ENCODE measurements at places on chromosomes 3 and 15.

- DNase-seq, result no peak
Observed at GRCh38 chr3:67325231-67325630, 327.1 kb downstream of the KBTBD8 start.

- DNase-seq, result no peak
Observed at GRCh38 chr15:65611888-65612615, 1.1 kb upstream of the INTS14 start.

DNA sequence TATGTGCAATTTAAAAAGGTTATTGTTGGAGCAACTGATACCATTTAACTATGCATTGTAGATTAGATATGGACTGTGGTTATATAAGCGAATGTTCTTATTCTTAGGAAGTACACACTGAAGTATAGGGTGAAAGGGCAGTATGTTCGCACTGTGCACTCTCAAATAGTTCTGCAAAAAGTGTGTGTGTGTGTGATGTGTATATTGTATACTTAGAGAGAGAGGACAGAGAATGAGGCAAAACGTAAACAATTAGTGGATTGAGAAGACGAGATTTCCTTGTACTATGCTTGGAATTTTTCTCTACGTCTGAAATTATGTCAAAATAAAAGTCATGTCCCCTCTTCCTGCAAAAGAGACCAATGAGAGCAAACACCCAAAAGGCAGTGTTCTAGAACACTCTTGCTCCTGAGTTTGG lies 30.4 kb downstream of the LSM3 start:
- DNase-seq, result no peak

- DNase-seq, result no peak
Observed at GRCh38 chr15:67587331-67587730, 44.8 kb downstream of the MAP2K5 start.

GRCh38 chr3:61828880-61829721 lies 267.7 kb downstream of the PTPRG start:
- DNase-seq, result no peak

GRCh38 chr15:64842096-64842939 lies 603 bp downstream of the PLEKHO2 start:
- DNase-seq, result no peak

- peak; percentile 80 for DNase-seq
Observed at GRCh38 chr15:75107908-75108838, 84.8 kb downstream of the PPCDC start.

DNA sequence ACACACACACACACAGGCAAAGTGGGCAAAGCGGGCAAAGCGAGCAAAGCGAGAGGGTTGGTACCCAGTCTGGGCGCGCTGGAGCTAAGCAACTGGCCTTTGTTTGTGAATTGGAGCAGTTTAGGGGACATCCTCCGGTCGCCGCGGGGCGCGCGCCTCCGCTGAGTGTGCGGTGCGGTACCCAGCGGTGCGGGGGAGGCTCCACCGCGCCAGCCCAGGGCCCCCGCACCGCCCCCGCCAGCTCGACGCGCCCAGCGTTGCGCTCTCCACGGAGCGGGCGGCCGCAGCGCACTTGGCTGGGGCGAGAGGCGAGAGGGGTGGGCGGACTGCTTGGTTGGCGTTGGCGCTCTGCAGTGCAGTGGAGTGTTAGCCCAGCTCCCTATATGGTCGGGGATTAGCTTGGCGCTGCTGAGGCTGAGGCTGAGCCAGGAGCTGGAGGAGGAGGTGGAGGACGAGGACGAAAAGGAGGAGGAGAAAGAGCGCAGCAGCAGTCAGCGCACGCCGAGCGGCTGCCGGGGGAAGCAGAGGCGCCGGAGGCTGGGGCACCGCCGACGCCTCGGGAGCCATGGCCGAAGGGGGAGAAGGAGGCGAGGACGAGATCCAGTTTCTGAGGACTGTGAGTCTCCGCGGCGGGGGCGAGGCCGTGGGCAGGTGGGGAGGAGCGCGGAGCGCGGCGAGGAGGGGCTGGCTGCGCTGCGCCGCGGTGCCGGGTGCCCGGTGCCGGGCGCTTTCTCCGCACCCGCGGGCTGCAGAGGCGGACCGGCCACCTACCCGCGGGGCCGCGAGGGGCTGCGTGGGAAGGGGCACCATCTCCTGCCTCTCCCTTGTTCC lies at the start of gene RYR3:
TSS of gene RYR3 (plus strand) at position 487 of the 831 bp plus-strand sequence. CDS start at position 566, 79 bp downstream.
- no peak for DNase-seq

DNA sequence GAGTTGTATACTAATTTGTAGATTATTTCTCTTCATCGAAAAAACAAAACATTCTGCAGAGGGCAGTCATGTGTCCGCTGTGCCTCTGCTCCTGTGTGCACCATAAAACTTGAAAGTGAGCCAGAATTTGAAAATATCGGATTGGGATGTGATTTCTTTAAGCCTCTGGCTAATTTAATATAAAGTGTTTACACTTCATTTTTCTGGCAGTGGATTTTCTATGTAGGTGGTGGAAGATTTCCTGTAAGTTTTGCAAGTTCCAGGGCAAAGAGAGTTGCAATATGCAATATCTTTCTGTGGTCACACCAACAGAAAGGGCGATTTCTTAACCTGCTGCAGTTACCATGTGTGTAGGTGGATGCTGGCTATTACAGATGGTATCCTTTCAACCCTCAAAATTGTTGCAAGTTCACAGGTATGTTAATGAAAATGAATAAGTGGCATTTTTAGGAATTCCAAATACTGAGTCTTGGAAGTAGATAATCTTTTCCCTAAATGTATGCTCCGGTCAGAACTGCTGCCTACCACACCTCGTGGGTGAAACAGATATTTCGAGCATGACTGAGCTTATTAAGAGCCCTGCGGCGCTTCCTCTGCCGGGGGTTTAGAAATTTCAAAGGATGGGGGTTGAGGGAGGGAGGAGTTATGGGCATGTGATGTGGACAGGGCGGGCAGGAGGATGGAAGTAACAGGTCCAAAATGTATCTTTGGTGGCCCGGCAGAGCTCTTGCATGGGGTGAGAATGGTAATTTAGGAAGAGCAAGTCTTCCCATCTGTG lies 134.0 kb downstream of the PGPEP1L start:
- DNase-seq, result no peak

DNA sequence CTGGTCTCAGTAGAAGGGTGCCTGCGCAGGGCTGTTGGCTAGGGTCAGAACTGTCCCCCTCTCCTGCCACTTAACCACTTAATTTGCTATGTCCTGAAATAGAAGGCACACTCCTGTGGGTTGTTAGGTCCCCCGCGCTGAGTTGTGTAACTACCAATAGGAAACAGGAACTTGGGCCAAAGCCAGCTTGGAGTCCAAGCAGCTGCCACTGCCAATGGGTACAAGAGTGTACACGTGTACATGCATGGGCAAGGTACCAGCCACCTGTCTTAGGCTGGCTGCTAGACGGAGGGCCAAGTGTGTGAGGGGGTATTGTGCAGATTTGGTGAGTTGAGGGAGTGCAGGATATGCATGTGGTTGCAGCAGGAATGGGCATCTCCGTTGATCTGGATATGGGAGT lies 29.7 kb upstream of the POLG start:
- DNase-seq, result no peak

DNA sequence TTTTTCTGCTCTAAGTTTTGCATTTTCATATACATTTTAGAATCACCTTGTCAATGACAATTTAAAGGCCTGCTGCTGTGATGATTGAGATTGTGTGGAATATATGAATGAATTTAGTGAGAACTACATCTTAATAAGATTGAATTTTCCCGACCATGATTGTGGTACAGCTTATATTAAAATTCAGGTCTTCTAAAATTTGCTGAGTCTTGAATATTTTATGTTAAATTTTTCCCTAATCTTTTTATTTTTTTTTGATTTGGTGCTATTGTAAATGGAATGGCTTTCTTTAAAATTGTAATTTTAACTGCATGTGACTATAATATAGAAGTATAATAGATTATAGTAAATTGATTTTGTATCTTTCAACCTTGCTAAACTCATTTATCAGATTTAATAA lies 172.1 kb downstream of the IL1RAP start:
- DNase-seq, result no peak

- no peak for DNase-seq
Observed at GRCh38 chr3:66355394-66355793, 134.6 kb downstream of the SLC25A26 start.

DNA sequence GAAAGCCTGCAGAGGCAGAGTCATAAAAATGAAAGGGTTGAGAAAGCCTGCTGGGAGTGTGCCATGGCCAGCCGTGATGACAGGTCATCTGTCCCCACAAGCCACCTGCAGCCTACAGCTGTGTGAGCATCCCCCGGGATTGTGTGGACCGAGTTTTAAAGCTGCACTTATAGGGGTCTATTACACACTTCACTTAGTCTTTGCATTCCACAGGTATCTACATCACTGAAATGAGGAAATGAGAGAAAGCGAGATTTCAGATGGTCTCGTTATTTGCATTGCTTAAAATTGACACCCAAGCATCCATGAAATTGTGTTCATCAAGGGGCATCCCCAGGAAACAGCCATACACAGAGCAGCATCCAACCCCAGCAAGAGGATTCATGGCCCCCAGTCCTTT lies 137.6 kb upstream of the TRIM42 start:
- no peak for DNase-seq

- no peak for DNase-seq
Observed at GRCh38 chr15:72800833-72801481, 17.4 kb upstream of the ADPGK start.

DNA sequence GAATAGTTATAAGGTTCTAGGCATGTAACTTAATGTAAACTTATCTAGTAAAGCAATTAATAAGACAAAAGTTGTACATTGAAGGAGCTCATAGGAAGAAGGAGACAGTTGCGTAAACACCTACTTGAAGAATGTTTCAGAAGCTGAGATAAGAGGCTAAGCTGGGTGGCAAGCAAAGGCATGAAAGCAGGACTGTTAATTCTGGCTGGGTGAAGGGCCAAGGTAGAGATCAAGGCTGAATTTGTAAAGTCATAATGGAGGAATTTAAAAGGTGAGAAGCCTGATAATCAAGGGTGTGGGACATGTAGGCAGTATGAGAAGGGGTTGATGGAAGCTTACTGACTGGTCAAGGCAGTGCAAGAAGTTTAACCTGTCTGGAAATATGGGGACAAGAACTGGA lies 80.4 kb upstream of the TGFBR2 start:
- no peak for DNase-seq

- no peak for DNase-seq
Observed at GRCh38 chr3:99487894-99488293, 150.5 kb upstream of the COL8A1 start.

- no peak for DNase-seq
Observed at GRCh38 chr3:106276755-106277612, 408.2 kb upstream of the CBLB start.

DNA sequence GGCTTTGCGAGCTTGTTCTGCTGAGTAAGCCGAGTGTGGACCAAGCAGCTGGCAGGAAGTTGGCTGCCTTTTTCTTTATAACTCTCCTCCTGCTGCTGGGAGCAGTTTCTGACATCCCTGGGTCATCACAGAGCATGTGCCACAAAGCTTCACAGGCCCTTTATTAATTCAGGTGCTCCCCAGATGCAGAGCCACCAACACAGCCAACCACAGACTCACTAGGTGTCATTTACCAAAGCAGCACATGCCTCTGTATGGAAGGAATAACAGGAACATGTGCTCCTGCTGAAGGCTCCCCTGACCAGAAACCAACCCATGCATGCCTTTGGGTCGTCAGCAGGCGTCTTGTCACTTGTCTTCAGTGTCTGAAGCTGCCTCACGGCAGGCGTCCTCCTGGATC lies 152.5 kb downstream of the ADAMTS17 start:
- no peak for DNase-seq

DNA sequence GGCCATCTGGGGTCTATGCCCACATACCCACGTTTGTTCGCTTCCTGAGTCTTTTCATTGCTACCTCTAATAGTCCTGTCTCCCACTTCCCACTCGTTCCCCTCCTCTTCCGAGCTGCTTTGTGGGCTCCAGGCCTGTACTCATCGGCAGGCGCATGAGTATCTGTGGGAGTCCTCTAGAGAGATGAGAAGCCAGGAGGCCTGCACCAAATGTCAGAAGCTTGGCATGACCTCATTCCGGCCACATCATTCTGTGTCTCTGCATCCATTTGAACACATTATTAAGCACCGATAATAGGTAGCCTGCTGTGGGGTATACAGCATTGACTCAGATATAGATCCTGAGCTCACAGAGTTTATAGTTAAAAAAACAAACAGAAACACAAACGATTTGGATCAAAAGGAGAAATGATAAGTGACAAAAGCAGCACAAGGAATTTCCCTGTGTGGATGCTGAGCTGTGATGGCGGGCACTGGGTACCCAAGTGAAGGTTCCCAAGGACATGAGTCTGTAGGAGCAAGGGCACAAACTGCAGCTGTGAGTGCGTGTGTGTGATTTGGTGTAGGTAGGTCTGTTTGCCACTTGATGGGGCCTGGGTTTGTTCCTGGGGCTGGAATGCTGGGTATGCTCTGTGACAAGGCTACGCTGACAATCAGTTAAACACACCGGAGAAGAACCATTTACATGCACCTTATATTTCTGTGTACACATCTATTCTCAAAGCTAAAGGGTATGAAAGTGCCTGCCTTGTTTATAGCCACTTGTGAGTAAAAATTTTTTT lies 35.9 kb downstream of the NR1I2 start:
- no peak for DNase-seq

- no peak for DNase-seq
Observed at GRCh38 chr3:16906682-16907081, 21.9 kb downstream of the PLCL2 start.

GRCh38 chr3:16404349-16404895 lies 109.1 kb downstream of the RFTN1 start:
- DNase-seq, result no peak

DNA sequence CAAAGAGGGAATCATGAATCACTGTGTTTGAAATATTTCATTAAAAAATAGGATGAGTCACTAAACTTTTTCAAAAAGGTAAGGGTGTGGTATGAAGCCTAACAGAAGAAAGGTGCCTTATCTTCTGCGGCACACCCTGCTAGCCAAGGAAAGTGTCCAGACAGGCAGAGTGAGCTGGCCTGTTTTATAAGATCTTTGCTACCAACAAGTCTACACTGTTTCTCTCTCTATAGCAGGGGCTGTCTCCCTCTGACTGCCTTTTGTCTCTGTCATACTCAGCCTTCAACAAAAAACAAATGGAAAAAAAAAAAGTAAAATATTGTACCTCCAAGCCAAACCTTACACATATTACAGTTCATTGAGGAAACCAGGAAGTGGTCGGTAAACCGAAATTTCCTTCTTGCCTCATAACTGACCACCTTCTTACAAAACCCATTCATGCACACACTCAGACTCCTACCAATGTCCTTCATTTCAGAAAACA lies 9.1 kb downstream of the ZDHHC3 start:
- no peak for DNase-seq

GRCh38 chr3:13093687-13094086 lies 20.5 kb upstream of the IQSEC1 start:
- no peak for DNase-seq

DNA sequence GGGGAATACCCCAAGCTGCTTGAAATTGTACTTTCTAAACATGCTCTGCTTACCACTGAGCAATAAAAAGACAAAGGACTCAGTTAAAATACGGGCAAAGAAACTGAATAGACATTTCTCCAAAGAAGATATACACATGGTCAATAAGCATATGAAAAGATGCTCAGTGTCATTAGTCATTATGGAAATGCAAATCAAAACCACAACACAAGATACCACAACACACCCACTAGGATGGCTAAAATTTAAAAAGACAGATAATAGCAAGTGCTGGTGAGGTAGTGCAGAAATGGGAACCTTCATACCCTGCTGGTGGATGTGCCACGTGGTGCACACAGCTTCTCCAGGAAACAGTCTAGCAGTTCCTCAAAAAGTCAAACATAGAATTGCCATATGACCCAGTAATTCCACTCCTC lies 21.3 kb downstream of the LRIG1 start:
- DNase-seq, result no peak

GRCh38 chr3:86251781-86252180 lies 739.2 kb downstream of the VGLL3 start:
- DNase-seq, result no peak

All from stimulated activated CD8-positive, alpha-beta memory T cell treated with anti-CD3 and anti-CD28 coated beads, Interleukin-7, amount 100 ng/mL, for 48 hours (primary cell).